ENCODE measurements at places on chromosomes 12 and 14.

- DNase-seq = no peak
Observed at GRCh38 chr12:93974252-93974651, 174.1 kb upstream of the PLXNC1 start.

- DNase-seq = no peak
Observed at GRCh38 chr12:54388237-54389133, 4.0 kb upstream of the ZNF385A start.

GRCh38 chr14:94775871-94776210, 5.9 kb upstream of the GSC start:
- DNase-seq = no peak

GRCh38 chr12:31234053-31234840, 91.7 kb downstream of the SINHCAF start:
- DNase-seq = no peak

- no peak for DNase-seq
Observed at GRCh38 chr14:70624972-70625371, 16.7 kb upstream of the TTC9 start.

DNA sequence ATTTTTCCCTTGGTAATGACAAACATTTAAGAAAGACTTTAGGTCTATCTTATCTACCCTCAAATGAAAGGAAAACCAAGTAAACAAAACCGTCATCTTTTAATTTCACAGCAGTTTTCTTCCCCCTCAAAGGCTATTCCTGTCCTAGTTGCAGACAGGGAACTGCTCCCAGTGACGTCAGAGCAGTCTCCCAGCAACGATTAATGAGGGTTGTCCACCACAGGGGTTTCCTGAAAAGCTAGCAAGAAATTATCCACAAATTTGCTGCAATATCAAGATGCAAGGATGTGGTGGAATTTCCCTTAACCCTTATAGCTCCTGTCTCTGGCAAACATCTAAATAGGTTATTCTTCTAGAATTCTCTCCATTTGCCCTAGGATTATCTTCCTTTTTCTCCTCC, 89.1 kb upstream of the STAC3 start:
- peak; percentile 59 for DNase-seq

DNA sequence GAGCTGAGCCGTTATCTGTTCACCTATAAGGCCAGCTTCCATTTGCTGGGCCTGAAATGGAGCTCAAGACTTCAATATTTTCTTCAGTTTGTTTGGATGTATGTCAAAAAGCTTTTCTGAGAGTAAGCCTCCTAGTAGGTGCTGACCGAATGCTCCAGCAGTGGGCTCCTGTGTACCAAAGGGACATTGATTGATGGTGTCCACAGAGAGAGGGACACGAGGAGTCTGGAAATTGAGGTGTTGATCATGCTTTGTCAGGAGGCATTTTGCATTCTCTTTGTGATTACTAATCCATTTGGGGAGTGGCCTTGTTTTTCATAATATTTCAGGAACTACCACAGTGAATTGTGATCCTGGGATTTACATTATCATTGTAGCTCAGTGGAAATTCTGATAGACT, 107.7 kb upstream of the SLC38A2 start:
- DNase-seq = no peak
